Effector memory CD8-positive, alpha-beta T cell (primary cell): ENCODE measurements at places on chromosomes 3 and 15.

- H3K27ac ChIP-seq = no peak overlapping the region
- H3K4me3 ChIP-seq = no peak overlapping the region
- H3K4me1 ChIP-seq = no peaks in the 10 kb centered on the region
- H3K27me3 ChIP-seq = no peaks in the 10 kb centered on the region
Observed at GRCh38 chr3:5731100-5731499, 543.6 kb downstream of the EDEM1 start.

DNA sequence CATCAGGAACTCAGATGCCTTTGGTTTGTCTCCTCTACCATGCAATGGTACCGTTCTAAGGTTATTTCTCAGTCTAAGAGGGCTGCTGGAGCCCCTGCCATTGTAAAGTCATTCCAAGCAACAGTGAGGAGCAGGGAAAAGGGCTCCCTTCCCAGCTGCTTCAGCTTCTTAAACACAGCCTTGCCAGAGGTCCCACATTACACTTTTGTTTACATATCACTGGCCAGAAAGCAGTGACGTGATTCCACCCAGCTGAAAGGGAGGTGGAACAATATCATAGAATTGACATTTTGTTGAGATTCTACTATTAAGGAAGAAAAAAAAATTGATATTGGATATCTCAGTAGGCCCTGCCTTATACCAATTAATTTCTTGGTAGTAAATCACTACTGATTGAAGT lies 194.6 kb downstream of the SUCLG2 start:
- peaks cover 4% of the 10 kb centered on the region for H3K36me3 ChIP-seq
- peaks cover 12% of the 10 kb centered on the region for H3K4me1 ChIP-seq
- H3K27me3 ChIP-seq = no peaks in the 10 kb centered on the region
- DNase-seq = no peak

DNA sequence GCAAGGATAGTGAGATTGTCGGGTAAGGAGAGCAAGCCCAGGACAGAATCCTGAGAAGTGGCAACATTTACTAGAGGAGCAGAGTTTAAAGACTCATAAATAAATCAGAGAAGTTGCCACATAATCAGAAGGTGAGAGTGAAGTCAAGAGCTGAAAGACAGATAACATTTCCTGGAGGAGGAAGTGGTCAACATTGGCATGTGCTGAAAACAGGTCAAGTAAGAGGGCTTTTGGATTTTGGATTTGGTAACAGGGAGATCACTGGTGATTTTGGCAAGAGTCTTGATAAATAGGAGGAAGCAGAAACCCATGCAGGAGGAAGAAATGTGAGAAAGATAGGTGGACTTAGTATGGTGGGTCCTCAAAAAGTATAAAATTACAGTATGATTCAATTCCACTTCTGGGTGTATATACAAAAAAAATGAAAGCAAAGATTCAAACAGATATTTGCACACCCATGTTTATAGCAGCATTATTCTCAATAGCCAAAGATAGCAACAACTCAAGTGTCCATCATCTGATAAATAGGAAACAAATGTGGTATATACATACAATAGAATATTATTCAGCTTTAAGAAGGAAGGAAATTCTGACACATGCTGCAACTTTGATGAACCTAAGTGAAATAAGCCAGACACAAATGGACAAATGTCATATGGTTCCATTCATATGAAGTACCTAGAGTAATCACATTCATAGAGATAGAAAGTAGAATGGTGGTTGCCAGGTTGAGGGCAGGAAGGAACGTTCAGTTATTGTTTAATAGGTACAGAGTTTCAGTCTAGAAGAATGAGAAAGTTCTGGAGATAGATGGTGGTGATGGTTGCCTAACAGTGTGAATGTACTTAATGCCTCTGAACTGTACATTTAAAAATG lies 27.3 kb upstream of the MBNL1 start:
- peak overlapping the region; percentile 96 for H3K4me3 ChIP-seq
- no peaks in the 10 kb centered on the region for H3K27me3 ChIP-seq
- H3K27ac ChIP-seq = peak overlapping the region; percentile 98
- DNase-seq = no peak
- peaks cover 23% of the 10 kb centered on the region for H3K36me3 ChIP-seq

GRCh38 chr15:24954783-24955530 lies at the start of the genes SNRPN and SNURF:
SNRPN (plus strand) TSS chr15:24954987; CDS start chr15:24974454, 19,467 bp downstream.
SNURF (plus strand) TSS chr15:24954987; CDS start chr15:24955049, 62 bp downstream.
- peaks cover 28% of the 10 kb centered on the region for H3K36me3 ChIP-seq
- DNase-seq = peak; percentile 56
- peak within 1 kb of the TSS; percentile 95 for H3K4me3 ChIP-seq
- H3K27ac ChIP-seq = peak within 1 kb of the TSS; percentile 99
- peaks cover 7% of the 10 kb centered on the region for H3K27me3 ChIP-seq

DNA sequence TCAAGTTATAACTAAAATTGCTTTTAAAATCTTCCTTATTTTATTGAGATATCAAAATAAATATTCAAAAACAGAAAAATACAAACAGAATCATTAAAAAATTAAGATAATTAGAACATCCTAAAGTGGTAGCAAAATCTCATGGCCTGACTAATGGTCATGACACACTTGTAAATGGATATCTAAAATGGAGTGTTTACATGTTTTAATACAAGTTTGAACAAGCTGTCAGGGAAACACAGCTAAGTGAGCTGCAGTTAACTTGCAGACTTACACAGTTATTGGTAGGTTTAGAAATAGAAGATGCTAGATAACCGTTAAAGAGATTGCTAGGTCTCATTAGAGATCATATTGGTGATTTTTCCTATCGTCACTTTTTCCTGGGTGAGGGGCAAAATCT lies 242.3 kb downstream of the LPP start:
- peaks cover 51% of the 10 kb centered on the region for H3K4me1 ChIP-seq
- peak overlapping the region; percentile 86 for H3K27ac ChIP-seq
- H3K4me3 ChIP-seq = no peak overlapping the region
- no peaks in the 10 kb centered on the region for H3K27me3 ChIP-seq

- no peak overlapping the region for H3K4me3 ChIP-seq
- H3K4me1 ChIP-seq = peaks cover 56% of the 10 kb centered on the region
- no peak overlapping the region for H3K27ac ChIP-seq
- DNase-seq = no peak
- peaks cover 4% of the 10 kb centered on the region for H3K36me3 ChIP-seq
- H3K27me3 ChIP-seq = no peaks in the 10 kb centered on the region
Observed at GRCh38 chr15:99631255-99631654, 65.5 kb downstream of the MEF2A start.

DNA sequence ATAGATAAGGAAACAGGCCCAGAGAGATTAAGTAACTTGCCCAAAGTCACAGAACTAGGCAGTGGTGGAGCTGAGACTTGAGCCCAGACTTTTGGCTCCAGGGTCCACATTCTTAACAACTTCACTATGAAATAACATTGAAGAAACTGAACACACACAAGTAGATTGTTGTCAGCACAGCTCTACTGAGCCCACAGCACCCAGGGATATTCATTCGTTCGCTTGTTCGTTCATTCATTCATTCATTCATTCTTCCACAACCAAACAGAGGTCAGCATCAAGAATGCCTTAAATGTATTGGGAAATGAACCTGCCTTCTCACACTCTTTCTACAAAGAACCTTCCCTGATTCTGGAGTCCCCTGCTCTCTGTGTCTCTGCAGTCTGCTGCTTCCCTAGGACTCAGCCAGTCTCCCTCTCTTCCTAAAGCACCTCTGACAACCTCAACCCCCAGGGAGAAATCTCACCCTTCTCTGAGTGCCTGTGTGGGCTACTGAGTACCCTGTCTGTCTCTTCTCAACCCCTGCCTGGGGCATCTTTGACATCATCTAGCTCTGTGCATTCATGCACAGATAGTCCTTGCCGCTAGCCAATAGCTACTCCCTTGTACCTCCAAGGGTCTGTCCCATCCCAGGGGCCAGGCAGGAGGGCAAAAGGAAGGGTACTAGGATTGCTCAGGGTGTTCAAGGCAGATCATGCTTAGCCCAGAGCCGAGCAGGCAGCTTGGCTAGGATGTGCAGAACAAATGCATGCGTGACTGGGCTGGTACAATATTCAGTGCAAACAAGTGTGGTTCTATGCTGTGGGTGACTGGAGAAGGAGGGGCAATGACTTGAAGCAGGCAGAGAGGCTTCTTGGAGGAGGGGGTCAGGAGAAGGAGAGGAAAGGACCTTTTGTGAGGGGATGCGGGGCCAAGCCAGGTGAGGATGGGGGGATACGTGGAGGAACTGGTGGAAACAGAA lies 3.4 kb downstream of the LINGO1 start:
- no peak for DNase-seq
- H3K27me3 ChIP-seq = peaks cover 64% of the 10 kb centered on the region
- H3K27ac ChIP-seq = no peak overlapping the region
- peaks cover 8% of the 10 kb centered on the region for H3K4me1 ChIP-seq

- H3K36me3 ChIP-seq = peaks cover 8% of the 10 kb centered on the region
- DNase-seq = no peak
- no peak overlapping the region for H3K4me3 ChIP-seq
- H3K27ac ChIP-seq = no peak overlapping the region
- H3K27me3 ChIP-seq = no peaks in the 10 kb centered on the region
Observed at GRCh38 chr3:8895829-8896228, 67.4 kb downstream of the RAD18 start.

DNA sequence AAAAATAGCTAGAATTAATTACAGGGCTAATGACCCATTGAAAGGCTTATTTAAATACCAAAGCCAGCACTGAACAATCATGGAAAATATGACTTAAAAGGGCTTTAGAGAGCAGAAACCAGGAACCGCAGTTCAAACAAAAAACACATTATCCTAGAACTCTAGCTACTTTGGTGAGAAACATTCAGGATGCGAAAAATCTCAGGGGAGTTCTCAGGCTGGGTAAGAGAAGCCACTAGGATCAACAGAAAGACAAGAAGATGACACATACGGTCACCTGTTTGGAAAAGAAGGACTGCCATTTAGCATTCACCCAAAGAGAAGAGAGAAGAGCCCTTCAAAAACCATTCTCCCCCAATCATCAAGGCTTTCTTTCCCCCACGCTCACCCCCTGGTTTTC lies 75.6 kb upstream of the ICE2 start:
- peak overlapping the region; percentile 58 for H3K4me3 ChIP-seq
- peak overlapping the region; percentile 98 for H3K27ac ChIP-seq
- no peaks in the 10 kb centered on the region for H3K27me3 ChIP-seq

DNA sequence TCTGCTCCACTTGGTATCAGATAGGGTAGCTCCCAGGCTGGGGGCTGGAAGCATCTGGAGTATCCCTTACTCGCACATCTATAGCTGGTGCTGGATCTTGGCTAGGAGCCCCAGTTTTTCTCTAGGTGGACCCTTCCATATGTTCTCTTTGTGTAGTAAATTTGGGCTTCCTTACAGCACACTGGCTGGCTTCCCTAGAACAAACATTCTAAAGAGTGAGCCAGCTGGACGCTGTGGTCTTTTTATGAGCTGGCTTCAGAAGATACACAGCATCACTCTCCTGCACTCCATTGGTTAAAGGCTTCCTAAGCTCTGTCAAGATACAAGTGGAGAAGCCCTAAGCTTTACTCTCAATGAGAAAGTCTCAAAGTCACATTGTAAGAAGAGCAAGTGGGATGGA lies 322.1 kb downstream of the WDR72 start:
- DNase-seq = no peak
- H3K27ac ChIP-seq = no peak overlapping the region

DNA sequence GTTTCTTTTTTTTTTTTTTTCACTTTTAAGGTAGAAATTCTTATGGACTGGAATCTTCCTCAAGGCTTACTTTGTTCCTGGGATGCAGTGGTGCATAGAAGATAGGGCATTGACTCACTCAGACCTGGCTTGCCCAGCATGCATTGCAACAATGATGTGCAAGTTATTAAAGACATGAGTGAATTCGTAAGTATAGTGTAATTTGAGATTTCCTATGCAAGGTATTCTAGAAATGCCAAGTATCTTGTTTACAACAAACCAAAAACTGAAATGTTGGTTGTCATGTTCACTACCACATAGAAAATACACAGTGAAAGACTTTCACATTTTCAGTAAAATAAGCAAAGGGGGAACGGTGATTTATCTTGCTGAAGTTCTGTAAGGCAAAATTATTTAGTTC lies 56.5 kb upstream of the FNDC3B start:
- H3K4me3 ChIP-seq = no peak overlapping the region
- no peak for DNase-seq
- no peaks in the 10 kb centered on the region for H3K27me3 ChIP-seq
- H3K4me1 ChIP-seq = peaks cover 8% of the 10 kb centered on the region
- H3K27ac ChIP-seq = no peak overlapping the region

DNA sequence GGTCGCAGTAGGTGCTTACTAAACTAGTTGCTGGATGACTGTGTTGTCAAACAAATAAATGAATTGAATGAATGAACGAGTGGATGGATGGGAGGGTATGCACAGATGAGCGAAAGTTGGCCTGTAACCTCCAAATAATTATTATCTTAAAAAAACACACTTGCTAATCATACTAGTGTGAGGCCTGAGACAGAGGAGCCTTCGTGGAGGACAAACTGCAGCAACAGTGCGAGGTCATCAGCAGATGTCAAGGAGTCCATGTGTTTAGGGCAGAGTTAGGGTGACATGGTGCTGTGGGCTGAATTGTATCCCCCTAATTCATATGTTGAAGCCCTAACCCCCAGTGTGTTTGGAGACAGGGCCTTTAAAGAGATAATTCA lies 24.4 kb downstream of the CORO2B start:
- no peak overlapping the region for H3K27ac ChIP-seq
- no peaks in the 10 kb centered on the region for H3K4me1 ChIP-seq
- DNase-seq = no peak
- no peak overlapping the region for H3K4me3 ChIP-seq
- peaks cover 70% of the 10 kb centered on the region for H3K27me3 ChIP-seq
- no peaks in the 10 kb centered on the region for H3K36me3 ChIP-seq

DNA sequence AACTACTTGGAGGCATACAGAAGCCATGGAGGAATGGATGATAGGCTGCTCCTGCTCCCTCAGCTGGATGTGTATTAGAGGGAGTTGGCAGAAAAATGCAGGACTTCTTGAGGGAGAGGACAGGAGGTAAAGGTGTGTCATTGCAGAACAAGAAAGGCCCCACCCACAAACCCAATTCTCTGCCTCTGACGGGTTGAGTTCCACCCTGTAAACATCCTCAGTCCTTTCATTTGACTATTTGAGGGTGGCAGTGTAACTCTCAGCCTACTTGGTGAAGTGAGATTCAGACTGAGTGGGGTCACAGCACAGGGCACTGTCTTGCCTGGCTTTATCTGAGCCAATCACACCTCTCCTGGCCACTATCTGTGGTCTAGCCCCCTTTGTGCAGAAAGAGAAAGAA lies at the start of gene TPRG1:
Gene TPRG1 (plus strand): TSS at position 265 of the 400 bp plus-strand sequence. CDS start 35,414 bp downstream, outside the sequence.
- H3K4me3 ChIP-seq = no peak within 1 kb of the TSS
- peaks cover 10% of the 10 kb centered on the region for H3K4me1 ChIP-seq
- DNase-seq = no peak
- H3K36me3 ChIP-seq = no peaks in the 10 kb centered on the region

- no peaks in the 10 kb centered on the region for H3K27me3 ChIP-seq
- no peak overlapping the region for H3K27ac ChIP-seq
- H3K4me1 ChIP-seq = no peaks in the 10 kb centered on the region
- DNase-seq = no peak
Observed at GRCh38 chr3:21944251-21944650, 193.2 kb upstream of the ZNF385D start.

DNA sequence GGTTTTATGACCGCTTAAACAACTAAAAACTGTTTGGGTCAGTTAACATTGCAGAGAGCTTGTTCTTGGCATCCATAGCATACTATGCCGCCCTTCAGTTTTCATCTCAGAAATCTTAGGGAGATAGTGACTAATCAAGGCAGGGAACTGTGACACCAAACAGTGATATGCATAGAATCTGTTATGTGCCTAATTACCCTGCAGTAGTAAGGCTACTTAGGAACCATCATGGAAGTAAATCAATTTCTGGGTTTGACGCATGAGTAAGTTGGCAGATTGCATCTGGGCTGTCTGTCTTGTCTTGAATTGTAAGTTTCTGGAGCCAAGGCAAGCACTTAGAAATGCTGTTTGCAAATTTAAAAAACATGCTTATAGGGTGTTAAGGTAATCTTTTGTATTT lies 22.5 kb downstream of the KCTD6 start:
- no peak for DNase-seq
- H3K4me3 ChIP-seq = no peak overlapping the region
- no peaks in the 10 kb centered on the region for H3K27me3 ChIP-seq
- H3K36me3 ChIP-seq = peaks cover 3% of the 10 kb centered on the region
